ENCODE measurements at places on chromosomes 13 and 19.
A peak's percentile ranks its signal among the peaks of the same experiment; 100 is the strongest.

DNA sequence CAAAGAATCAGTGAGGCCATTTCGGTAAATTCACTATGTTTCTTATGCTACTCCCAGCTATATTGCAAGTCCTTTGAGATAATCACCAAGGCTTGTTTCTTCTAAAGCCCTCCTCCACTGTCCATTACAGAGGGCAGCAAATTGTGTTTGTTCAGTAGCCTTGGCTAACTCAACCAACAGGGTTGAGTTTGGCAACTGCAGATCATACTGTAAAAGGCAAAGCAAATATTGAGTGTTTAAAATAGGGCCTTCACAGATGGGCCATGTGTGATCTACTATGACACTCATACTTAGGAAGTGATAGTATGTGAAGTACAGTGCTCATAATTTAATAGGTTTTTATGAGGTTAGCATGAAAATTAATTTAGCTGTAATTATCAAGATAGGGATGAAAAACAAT lies 171.3 kb downstream of the DACH1 start:
- DNase-seq: no peak

- DNase-seq: peak; percentile 65
These were observed 17.4 kb upstream of the NDUFS7 start for GRCh38 chr19:1366296-1366695.

DNA sequence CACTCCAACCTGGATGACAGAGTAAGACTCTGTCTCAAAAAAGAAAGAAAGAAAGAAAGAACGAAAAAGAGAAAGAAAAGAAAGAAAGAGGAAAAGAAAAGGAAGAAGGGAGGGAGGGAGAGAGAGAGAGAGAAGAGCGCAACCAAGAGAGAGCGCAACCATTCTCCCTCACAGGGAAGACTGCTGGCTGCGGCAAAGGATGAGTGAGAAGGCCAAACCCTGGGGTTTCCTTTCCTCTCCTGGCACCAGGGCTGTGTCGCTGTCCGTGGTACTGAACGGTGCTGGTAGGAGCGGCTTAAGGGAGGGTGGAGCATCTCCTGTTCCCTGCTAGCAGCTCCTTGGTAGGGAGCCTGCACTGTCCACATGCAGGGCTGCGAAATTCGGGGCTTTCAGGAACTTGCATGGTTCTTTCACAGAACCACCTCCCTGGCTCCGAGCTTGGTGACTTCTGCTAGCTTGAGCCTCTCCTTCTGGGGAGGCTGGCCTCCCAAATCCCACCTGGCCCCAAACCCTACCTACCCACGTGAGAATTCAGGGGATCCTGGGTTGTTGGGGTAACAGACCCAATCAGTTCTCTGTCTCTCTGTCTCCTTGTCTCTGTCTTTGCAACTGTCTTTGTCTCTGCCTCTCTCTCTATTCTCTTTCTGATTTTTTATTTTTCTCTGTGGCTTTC lies 51.1 kb upstream of the ZNRF4 start:
- DNase-seq: peak; percentile 68

DNA sequence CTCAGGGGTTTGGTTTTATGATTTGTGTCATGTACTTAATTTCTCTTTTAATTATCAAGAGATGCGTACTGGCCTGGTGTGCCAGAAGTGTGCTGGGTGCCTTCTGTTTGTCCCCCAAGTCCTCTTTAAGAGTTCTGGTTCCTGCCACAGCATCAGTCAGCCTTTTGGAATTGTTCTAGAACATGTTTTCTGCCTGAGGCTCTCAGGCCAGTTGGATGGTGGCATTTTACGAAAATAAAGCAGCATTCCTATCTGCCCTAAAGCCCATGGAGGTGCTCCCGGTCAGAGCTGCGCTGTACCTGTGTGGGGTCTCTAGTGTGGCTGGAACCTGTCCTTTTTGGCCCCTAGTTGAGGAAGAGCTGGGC lies 54.1 kb downstream of the TSSK6 start:
- no peak for DNase-seq

GRCh38 chr13:42354241-42355091 lies 82.5 kb downstream of the AKAP11 start:
- no peak for DNase-seq
